AML-193 (cell line): ENCODE measurements at places on chromosomes 1 and 21.

DNA sequence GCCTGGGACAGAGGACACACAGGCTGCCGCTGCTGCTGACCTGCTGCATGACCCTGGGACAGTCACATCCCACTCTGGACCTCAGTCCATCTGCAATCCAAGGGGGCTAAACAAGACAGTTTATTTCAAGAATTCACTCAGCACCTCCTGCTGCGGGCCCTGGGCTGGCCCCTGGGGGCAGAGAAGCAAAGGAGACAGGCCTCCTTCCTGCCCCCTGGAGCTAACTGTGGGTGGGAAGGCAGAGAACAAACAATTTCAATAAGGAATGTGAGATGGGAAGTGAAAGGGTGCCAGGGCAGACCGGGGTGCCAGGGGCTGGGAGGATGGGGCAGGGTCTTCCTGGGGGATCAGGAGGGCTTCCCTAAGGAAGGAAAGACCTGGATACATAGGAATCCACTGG is 60.0 kb downstream of the TAS1R2 start:
- DNase-seq: no peak

- DNase-seq: no peak
Observed at GRCh38 chr1:158107916-158108315, 72.8 kb upstream of the CD1D start.

DNA sequence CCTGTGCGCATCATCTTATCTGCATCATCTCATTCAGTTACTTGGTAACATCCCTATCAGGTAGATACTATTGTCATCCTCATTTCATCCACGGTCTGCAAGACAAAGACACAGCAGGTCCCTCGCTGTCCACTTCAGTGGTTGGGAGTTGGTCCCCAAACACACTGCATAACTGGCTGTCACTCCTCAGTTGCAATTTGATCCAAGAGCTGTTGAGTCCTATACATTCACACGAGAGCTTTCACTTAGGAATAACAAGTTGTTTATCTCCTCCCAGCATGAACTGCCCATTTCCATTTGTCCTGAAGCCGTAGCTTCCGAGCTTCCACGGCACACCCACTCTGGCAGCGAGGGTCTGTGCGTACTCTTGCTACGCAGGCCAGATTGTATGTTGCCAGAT is 472.0 kb downstream of the CAMTA1 start:
- no peak for DNase-seq

- DNase-seq: no peak
Observed at GRCh38 chr1:82264802-82265201, 464.1 kb downstream of the ADGRL2 start.

DNA sequence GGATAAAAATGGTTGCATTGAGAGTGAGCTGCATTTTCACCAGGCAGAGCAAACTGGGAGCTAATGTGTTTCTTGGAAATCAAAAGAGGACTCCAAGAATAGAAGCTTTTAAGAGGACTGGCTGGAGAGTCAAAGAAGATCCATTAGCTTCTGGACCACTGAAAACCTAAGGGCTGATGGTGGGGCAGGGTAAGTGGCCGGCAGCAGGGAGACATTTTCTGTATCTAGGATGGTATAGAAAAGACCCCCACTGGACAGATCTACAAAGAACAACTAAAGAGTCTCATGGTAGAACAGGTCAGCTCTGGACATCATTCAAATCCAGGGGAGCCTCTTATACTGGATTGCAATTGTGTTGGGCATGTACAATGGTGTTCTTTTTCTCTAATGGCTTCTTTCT is 262.3 kb downstream of the PTGER3 start:
- no peak for DNase-seq

DNA sequence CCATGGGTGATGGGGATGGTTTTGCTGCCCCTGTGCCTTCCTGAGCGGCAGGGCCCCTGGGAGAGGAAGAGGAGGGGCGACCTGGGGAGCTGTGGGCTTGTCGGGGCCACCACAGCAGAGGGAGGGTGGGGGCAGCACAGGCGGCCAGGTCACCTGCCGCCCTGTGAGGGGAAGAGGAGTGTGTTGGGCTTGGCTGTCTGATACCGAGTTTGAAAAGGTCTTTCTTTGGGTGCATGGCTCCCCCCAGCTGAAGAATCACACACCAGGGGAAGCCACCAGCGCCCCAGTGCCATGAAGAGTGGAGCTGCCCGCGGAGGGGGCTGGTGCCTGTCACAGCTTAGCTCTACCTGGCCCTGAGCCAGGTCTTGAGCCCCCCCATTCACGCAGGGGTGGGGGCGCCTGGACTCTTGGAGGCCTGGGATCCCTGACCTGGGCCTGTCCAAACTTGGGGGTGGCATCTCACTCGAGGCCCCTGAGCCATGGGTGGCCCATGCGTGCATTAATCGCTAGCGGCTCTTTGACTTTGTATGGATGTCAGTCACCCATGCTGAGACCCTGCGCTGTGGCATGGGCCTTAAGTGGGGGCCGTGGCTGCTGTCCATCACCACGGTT is 26.4 kb downstream of the CSTB start:
- no peak for DNase-seq

DNA sequence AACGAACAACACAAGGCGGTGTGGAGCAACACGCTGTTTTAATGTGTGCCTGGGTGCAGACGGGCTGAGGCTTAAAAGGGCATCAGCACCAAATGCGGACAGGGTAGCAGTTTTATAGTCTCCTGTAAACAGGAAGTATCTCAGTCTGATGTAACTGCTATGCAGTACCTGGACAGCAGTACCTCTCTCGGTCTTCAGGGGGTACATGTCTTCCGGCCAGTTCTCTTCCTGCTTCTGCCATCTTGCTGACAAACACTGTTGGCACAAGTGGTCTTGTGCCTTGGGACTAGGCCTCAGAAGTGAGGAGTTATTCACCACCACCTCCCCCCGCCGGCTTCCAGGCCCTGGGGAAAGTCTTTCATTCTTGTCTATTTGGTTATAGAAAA is 49.7 kb upstream of the APOBEC4 start:
- no peak for DNase-seq

DNA sequence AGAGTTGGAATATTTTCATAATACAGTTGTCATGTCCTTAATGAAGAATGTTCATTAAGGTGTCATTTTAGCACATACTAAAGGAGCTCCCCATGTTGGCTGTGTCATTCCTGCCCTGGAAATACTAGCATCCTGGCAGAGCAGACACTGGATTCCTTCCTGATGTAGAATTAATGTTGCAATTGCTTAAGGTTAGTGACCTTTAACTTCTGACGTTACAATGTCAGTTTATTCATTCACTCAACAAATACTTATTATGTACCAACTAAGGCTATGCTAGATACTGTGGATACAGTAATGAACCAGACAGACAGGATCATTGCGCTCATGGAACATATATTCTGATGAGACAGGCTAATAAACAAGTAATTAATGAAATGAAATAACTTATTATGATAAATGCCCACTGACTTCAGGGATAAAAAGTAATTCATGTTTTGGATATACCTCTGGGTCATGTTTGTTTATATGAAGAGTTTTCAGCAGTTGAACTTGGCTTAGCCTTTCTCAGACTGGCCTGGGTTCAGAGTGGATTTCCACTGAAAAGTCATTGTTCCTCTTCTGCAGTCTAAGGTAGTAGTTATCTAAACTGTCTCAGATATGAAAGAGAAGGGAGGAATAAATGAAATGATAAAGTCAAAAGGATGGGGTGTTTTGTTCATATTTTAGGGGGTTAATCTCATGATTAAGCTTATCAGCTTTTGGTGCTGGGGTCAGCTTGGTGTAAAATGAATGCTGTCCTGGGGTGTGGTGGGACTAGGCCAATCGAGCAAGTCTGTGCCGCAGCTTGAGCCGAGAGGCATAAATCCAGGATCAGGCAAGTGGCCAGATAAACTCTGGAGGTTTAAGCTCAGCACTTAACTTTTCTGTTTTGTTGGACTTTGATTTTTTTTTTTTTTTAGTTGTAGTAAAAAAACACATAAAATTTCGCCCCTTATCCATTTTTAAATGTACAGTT is 43.3 kb upstream of the KCNQ4 start:
- no peak for DNase-seq

- no peak for DNase-seq
Observed at GRCh38 chr1:39105841-39106765, 80.0 kb downstream of the NDUFS5 start.

DNA sequence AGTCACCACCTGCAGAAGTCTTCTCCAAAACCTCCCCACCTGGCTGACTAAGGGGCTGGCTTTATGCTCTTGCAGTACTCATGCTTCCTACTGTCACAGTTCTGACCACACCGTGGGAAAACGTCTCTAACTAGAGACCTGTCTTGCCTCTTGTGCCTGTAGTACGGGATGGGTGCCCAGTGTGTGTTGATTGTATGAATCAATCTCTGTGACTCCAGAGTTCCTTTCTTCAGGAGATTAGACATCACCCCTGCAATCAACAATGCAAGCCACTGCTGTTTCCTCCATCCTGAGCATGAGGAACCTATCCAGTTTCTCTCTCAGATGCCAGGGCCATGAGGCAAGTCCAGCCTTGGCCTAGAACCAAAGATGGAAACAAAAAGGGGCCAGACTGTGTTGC is 64.1 kb downstream of the LRRN2 start:
- DNase-seq: no peak

- DNase-seq: no peak
Observed at GRCh38 chr1:1982379-1983232, 21.0 kb downstream of the CFAP74 start.

DNA sequence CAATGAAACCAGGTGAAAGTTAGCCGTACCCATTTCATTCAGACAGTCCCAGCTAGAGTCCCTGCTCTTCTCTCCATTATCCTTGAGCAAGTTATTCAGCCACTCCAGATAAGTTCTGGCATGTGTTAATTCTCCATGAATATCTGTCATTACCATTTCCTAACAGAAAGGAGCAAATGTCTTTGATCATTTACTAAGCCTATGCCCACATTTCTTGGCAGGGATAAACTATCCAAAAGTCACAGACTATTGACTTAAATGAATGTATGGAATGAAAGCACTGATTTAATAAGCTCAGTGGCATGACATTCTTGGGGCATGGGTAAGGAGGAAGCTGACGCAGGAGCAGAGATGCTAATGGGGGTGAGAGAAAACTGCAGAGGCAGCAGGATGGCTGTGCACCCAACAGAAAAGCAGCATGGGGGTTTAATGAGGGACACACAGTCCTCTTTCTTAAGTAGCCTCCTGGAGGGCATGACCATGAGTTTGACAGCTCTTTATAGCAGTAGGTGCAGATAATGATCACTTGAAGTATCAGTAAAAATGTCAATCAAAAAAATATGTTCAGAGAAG is 17.6 kb upstream of the DHCR24 start:
- DNase-seq: no peak

DNA sequence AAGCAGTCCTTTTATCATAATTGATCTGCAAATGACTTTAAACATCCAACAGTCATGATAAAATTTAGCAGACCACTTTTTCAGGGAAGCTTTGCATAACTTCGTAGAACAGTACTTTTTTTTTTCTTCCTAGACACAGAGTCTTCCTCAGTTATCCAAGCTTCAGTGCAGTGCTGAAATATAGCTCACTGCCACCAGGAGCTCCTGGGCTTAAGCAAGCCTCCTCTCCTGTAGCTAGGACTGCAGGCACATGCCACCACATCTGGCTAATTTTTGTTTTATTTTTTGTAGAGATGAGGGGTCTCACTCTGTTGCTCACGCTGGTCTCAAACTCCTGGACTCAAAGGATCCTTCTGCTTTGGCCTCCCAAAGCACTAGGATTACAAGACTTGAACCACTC is 3.8 kb downstream of the F13B start:
- DNase-seq: no peak
